ENCODE measurements at places on chromosomes 6 and 20.

DNA sequence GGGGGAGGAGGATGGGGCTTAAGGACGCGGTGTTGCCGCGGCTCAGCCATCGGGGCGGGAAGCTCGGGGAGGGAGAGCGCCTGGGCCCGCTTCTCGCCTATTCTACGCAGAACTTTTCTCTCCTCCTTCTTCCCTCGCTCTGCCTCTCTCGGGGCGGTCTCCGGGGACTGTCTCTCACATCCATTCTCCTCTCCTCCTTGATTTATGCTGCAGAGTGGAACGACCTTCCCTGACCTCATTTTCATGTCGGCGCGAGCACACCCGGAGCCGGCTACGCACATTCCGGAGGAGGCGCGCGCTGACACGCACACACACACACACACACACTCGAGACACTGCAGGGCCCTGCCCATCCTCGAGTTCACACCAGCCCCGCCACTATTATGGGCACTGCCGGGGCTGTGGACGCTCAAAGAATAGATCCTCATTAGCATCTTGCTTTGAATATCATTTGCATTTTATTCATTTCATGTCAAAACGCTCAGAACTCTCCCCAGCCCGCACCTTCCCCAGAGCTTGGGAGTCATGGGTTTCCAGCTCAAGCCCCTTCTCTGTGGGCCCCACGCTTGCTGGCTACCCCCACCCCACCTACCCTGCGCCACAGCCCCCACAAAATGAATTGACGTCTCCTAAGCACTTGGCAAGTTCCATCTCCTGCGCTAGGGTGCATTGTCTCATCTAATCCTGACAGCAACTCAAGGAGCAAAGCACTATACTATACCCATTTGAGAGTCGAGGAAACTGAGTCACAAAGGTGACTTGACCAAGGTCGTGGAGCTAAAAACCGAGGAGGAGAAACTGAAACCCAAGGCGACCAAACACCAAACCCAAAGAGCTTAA lies 36.8 kb downstream of the NCR2 start:
- peak; percentile 56 for DNase-seq

DNA sequence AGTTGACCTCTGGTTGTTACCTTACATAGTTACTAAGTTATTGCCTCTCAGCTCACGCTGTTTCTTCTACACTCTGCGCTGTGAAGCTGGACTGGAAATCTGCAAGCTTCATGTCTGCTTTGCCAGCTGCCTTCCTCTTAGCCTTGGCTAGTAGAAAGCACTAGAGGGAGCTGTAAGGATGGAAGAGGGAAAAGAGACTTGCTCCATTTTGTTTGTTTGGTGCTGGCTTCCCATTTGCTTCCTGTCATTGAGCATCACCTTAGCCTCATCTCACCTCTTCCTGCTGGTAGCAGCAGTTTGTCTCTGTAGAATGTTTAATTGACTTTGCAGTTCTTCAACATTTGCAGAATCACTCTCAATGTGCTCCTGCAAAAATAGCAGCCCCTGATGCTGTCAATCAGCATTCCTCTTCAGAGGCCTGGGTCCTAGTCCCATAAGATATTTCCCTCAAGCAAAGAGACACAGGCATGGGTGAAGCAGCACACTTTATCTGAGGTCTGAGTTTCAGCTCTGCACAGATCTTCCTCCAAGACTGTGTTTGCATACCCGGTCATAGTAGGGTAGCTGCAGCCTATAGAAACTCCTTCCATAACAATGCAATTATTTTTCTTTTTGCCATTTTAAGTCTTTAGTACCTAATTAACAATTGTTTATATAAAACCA lies 302.2 kb upstream of the EPHA7 start:
- DNase-seq, result no peak

GRCh38 chr6:13015379-13015681 lies 298.8 kb downstream of the PHACTR1 start:
- no peak for DNase-seq

DNA sequence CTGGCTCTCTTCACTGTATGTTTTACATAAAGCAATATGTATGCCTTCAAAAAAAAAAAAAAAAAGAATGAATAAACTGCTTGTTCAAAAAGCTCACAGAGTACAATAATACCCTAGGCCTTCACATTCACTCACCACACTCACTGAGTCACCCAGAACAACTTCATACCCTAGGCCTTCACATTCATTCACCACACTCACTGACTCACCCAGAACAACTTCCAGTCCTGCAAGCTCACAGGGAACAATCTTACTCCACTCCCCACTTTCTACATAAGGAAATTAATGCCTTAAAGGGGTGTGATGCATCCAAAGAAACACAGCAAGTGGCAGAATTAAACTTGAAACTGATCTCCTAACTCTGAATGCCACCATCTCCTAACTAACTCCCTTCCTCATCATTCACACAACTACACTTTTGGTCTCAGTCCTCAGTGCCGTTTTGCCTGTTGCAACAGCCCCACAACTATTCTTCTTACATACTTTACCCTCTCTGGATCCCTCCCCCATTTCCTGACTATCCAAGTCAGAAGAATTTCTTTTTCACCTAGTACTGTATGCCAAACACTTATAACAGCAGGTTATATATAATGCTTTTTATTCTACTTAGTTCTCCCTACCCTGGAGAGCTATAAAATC lies 34.2 kb downstream of the NHSL1 start:
- DNase-seq, result no peak

DNA sequence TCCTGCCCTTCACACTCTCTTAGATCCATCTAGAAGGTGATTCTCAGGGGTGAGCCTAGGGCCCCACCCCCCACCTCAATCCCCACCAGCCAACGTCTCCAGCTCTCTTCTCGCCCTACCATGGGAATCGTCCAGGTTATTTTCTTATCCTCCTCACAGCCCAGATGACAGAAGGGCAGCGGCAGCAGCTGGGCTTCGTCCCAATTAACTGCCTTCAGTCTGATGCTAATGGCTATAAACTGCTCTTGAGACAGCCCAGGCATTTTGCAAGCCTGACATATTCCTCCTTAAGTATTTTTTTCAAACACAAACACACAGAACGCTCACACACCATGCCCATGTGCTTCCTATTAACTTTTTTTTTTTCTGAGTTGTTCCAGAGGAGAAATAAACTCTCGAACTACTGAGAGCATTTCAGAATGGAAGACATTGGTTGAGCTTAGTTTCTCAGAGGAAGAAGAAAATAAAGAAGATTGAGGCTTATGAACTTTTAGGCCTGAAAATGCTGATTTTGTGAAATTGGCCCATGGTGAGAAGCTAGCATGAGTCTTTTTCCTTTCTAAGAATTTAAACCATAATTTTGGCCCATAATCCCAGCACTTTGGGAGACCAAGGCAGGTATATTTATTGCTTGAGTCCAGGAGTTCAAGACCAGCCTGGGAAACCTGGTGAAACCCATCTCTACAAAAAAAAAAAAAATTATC lies 124.6 kb downstream of the EYA2 start:
- no peak for DNase-seq

Data from left hindlimb (tissue), 1 donor.